ENCODE measurements at places on chromosomes 5 and 9. TPM values are rescaled to one million over a fixed set of nuclear protein-coding genes. Genes with fewer than 3 reads are reported as not detected.

DNA sequence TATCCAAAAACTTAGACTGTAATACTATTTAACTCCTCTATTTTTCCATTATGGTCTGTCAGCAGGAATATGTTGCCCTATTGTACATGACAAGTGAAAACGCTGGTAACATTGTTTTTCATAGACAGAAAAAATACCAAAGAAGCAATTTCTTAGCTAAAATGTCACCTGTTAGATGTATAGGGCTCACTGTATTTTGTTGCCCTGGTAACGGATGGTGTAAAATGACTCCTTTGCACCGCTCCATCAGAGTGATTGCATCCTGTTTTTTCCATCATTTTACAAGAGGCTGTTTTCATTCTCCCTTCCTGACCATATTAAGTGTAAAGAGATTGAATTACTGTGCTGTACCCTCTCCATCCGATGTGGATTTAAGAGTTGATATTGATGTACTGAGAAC, 460.1 kb upstream of the TLE4 start:
- no peak for ATAC-seq

DNA sequence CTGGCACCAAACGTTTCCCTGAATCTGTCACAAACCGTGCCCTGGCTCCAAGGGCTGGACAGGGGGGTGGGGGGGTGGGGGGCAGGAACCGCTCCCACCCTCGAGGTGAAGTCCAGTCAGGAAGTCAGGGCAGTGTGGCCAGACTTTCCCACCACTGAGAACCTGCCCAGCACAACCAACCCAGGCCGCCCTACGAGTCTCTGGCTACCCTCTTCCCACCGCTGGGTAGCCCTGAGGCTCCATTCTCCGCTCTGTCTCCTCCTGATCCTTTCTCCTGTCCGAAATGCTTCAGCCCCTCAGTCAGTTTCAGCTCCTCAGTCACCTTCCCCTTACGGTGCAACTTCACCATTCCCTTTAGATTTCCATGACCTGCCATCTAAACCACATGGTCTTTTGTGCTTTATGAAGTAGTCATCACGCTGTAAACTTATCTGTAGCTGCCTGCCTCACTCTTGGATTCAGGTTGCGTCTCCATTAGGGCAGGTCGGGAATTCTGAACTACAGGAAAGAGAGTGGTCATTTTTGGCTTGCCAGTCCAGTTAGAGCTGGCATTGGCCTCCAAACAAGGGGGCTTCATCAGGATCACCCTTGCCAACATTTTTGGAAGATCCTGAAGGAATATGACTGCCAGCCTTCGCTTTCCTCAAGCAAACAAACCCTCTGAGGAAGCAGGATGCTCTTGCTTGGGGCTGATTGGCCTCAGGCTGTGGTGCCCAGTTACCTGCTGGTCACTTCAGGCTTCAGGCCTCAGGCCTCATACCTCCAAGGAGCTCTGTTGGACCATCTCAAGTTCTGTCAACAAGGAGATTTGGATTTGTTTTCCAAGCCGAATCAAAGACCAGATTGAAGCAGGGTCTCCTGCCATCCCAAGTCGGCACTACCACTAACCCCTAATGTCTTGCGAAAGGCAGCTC, 794 bp upstream of the DCAF12 start:
- no peak for ATAC-seq

GRCh38 chr5:66675406-66675805, 79.2 kb downstream of the MAST4 start:
- no peak for ATAC-seq

GRCh38 chr9:83219154-83219923, 156.4 kb upstream of the RASEF start:
- no peak for ATAC-seq

GRCh38 chr5:9500193-9500592, 45.7 kb downstream of the SEMA5A start:
- no peak for ATAC-seq

DNA sequence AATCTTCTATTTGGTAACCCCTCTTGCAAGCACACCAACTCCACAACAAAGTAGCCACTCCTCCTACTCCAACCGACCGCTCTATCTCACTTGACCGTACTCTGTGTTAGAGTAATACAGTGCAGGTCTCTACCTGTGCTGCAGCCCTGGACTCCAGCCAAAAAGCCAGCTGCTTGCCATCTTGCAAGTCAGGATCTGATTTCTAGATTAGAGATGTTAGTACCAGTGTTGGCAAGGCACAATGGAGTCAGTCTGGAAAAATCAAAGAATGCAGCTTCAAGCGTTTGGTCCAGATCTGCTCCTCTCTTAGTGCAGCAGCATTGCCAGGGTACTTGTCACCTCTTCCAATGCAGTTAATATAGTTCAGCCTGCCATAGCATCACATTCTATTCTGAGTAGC, 477.6 kb downstream of the ZSWIM6 start:
- ATAC-seq, result no peak

PCDHGC5 gene
- total RNA-seq, result not detected
